Substantia nigra (tissue), 51 donors: ENCODE measurements at places on chromosomes 6 and 20.
A peak's percentile ranks its signal among the peaks of the same experiment; 100 is the strongest.

GRCh38 chr6:40802481-40802880 lies 215.3 kb upstream of the LRFN2 start:
- DNase-seq: no peak

GRCh38 chr6:166683477-166683876 lies 56.4 kb upstream of the RPS6KA2 start:
- DNase-seq: no peak

- no peak for DNase-seq
Measured at GRCh38 chr20:40754339-40754943, 65.4 kb upstream of the MAFB start.

GRCh38 chr6:4607793-4608192 lies 168.4 kb upstream of the CDYL start:
- peak; percentile 6 for DNase-seq

DNA sequence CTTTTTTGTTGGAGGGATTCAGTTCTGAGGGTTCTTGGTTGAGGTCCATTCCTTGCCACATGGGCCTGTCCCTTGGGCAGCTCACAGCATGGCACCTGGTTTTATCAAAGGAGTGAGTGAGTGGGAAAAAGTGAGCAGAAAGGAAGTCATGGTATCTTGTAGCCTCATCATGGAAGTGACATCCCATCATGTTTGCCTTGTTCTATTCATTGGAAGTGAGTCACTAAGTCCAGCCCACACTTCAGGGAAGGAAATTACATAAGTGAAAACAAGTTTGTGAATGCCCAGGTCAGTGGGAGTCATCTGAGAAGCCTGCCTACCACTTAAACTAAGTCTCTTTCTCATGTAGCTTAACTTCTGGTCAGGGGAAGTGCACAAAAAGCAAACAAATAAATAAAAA lies 32.8 kb upstream of the ZNFX1 start:
- DNase-seq: no peak

DNA sequence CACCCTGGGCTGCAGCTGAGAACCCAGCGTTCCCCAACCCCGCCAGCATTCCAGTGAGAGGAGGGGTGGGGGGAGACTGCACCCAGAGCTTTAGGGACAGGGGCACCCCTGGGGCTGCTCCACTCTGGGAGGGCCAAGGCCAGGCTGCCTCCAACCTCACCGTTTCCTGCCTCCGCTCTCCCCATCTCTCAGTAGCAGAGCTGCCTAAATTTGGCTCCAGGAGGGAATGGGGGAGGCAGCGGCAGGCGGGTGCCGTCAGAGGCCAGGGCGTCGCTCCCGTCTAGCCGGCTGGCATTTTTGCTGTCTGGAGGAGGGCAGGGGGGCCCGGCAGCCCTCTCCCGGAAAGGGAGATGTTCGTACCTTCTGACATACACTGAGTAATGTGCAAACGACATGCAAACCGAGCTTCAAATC lies 46.6 kb downstream of the NOL4L start:
- DNase-seq: no peak

DNA sequence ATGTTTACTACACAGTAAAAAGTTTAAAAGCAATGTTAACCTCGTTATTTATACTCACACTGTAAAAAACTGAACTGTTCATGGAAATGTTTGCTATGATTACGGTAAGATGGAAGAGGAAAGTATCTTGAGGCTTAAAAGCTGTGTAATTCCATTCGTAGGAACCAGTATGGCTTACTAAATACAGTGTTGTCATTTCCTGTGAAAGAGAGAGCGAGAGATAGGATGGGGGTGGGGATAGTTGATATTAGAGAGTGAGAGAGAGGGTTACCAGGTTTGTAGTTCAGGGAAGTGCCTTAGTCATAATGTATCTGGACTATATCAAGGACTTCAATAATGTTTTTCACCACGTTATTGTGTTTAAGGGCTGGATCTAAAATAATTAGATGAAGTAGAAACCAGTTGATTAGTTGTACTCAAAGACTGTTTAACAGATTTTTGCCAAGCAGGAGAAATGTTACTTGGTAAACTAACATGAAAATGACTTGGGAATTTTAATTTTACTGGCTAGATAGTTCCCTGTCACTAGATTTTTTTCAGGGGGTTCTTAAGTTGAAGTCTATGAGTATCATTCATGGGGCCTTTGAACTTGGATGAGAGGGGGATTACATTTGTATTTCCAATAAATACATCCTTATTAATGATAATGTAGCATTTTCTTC lies 30.4 kb downstream of the AFDN start:
- DNase-seq: no peak
